GM12878 (cell line): ENCODE measurements at places on chromosomes 7 and 10.
A peak's percentile ranks its signal among the peaks of the same experiment; 100 is the strongest.

DNA sequence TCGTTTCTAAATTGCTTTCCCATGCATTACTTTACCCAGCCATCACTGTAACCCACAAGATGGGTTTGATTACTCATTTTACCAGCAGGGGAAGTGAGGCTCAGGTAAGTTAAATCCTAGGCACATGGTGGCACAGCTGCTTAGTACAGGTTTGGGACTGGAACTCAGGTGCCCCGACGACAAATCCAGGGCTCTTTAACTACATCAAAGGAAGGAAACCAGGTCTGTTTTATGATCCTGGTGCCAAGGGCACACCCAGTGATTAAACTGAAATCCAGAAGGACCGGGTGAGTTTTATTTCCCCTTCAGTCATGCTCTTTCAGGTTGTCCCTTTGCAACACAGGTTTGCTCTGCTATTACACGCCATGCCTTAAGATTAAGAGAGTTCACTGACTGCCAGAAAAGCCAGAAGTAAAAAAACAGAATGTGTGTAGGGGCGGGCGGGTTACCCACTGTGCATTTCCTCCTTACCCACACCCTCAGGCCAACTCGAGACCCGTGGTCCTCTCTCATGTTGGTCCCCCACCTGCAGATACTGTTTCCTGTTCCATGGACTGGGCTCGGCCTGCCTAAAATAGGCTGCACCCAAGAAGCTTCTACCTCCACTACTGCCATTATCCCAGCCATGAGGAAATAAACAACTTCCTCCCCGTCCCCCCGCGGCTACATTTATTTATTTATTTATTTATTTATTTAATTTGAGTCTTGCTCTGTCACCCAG lies 55.1 kb upstream of the KDM7A start:
- H3K4me1 ChIP-seq, result peaks cover 33% of the 10 kb centered on the region
- peaks cover 5% of the 10 kb centered on the region for H3K27me3 ChIP-seq

GRCh38 chr10:127356360-127356759 lies 160.0 kb upstream of the INSYN2A start:
- H3K27ac ChIP-seq, result no peak overlapping the region
- H3K4me3 ChIP-seq, result no peak overlapping the region
- no peak for DNase-seq
- H3K36me3 ChIP-seq, result no peaks in the 10 kb centered on the region
- no peaks in the 10 kb centered on the region for H3K27me3 ChIP-seq

DNA sequence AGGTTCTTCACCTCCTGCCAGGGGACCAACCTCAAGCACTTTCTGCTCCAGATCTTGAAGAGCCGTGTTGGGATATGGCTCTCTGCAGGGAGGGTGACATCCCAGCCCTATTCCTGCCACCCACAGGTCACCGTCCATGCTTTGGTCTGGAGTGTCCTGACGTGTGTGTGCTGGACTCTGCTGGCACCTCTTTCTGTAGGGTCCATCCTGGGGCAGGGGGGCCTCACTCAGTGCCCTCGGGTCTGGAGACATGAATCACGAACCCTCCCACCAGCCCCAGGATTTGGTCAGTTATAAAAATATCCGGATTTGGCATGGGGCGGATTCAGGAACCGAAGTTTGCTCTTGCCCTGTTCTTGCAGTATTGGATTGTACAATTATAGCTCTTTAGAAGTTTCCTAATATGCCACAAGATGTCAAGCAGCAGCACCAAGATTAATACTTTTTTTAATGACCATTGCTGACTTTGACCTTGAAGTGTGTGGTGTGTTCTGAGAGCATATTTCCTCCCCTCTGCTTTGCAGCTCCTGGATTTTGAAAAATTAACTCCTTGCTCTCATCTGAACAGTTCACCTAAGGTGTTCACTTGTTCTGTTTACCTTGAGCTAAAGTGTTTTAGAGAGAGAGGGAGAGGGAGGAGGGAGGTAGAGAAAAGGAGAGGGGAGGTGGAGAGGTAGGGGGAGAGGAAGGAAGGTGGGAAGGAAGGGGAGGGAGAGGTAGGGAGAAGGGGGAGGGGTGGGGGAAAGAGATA lies 95.4 kb upstream of the SHH start:
- H3K4me1 ChIP-seq, result no peaks in the 10 kb centered on the region
- H3K4me3 ChIP-seq, result no peak overlapping the region
- DNase-seq, result no peak
- H3K36me3 ChIP-seq, result no peaks in the 10 kb centered on the region
- H3K27me3 ChIP-seq, result no peaks in the 10 kb centered on the region
- no peak overlapping the region for H3K27ac ChIP-seq

- no peak overlapping the region for H3K27ac ChIP-seq
- H3K27me3 ChIP-seq, result peaks cover 4% of the 10 kb centered on the region; the same call in 1 of the 2 replicates
- H3K36me3 ChIP-seq, result no peaks in the 10 kb centered on the region
Observed at GRCh38 chr7:108010377-108010776, 7.4 kb upstream of the LAMB1 start.

DNA sequence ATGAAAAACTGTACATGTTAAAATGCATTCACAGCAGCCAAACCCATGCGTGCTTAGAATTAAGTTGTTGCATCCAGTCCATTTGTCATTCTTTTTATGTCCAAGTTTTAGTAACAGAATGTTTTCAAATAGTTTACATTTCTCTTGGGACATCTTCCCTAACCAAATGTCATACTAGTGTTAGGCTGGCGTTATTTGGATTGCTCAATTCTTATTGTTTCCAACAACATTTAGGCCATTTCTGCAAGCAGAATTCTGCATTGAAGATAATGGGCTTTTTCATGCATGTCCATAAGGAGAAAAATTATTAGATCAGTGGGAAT lies 203.0 kb downstream of the HIBADH start:
- no peaks in the 10 kb centered on the region for H3K36me3 ChIP-seq
- H3K27ac ChIP-seq, result no peak overlapping the region
- no peak for DNase-seq

DNA sequence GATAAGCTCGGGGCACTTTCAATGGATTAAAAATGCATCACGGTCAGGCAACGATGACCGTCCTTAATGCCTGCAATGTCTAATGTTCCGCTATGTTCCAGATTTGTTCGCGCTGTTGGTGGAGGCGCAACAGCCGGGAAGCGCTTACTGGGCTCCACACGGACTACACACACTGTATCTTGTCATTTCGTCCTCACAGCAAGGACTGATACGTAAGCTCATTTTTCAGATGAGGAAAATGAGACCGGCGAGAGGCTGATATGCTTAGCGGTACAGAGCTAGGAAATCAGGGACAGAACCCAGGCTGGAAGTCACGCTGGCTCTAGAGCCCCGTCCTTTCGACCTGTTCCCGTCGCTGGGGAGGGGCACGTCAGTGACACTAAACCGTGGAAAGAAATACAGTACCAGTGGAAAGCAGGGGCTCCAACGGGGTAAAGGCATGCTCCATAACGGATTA lies 670 bp downstream of the TPK1 start:
- H3K4me1 ChIP-seq, result no peaks in the 10 kb centered on the region; the same call in 1 of the 2 replicates
- H3K27ac ChIP-seq, result peak overlapping the region; percentile 86
- no peaks in the 10 kb centered on the region for H3K36me3 ChIP-seq
- H3K4me3 ChIP-seq, result peak overlapping the region; percentile 94
- no peaks in the 10 kb centered on the region for H3K27me3 ChIP-seq
